ENCODE measurements at places on chromosomes 3 and 15.

DNA sequence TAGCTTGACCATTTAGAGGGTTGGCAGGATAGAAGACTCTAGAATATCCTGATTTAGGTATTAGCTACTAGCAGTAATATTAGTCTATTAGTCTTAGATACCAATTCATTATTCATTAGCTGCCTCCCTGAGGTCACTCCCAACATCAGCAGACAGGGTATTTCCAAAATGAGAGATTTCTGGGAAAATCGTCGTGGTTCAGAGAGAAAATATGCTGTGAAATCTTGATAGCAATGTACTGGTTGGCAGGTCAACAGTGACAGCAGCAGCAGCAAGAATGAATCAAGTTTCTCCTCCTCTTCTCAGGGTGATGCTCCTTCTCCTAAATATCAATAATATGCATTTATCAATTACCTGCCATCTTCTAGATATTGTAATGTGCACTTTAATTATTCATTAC is 41.3 kb upstream of the ROBO1 start:
- no peak for DNase-seq

DNA sequence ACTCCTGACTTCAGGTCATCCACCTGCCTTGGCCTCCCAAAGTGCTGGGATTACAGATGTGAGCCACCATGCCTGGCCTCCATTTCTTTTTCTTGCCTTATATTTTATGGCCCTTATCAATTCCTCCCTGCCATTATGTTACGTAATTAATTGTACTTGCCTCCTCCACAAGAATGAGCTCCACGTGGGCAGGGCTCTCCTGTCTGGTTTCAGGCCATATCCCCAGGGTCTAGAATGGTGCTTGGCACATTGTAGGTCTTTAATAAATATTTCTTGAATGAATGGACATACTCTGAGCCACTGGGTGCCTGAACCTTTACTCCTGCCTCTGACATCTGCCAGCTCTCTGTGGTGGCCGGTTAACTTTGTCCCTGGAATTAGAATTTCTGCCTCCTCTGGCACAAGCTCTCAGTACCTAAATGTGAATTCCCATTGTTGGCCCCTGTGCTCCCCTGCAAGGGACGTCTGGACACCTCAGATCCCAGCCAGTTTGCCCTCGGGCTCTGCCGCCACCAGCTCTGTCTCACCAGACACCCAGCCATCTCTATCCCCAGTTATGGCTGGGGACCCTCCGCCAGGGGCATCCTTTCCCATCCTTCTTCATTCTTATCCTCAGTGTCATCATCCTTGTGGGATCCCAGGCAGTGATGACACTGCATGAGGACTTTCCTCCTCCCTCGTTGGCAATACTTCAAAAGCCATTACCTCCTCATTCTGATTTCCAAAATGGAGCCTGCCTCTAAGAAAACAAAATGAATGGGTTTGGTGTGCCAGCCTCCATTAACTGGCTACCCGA is 165.6 kb upstream of the SMAD3 start:
- peak; percentile 6 for DNase-seq

DNA sequence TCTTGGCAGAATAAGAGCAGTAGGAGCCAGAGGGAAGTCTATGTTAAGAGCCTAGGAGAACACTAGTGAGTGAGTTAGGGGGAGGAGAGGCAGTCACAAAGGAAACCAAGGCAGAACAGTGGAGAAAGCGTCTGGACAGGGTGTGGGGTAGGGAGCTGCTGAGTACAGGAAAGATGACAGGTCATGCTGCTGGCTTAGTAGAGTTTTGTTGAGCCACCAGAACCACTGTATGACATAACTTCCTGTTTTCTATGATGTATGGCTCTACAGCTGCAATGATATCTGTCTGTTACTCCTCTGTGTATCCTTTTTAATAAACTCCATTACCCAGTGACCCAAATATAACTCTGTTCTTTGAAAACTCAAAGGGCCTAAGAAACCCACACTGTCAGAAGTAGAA is 10.6 kb upstream of the STT3B start:
- DNase-seq: peak; percentile 42

- no peak for DNase-seq
Measured at GRCh38 chr3:59730591-59730990, 680.8 kb upstream of the CFAP20DC start.

- no peak for DNase-seq
Measured at GRCh38 chr3:17091910-17092582, 207.3 kb downstream of the PLCL2 start.

DNA sequence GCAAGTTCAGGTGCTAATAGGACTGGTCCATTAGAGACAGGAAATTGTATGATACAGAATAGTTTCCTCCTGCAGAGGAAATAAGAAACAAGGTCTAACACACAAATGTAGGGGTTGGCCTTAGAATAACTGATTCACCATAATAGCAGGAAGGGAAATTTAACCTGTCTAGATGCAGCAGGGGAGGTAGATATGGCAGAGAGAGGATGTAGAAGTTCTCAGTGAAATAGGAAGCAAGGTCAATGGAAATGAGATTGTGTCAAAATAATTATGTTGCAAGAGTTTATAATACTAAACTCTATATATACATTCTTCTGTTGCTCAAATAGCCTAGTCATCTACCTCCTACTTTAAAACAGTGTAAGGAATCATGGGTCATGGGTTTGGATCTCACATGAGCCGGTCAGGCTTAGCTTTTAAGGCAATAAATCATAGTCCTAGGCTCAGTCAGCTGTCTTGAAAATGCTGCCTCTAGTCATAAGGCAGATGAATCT is 17.0 kb downstream of the BCL2A1 start:
- DNase-seq: no peak

- no peak for DNase-seq
Measured at GRCh38 chr3:133742351-133743091, 3.7 kb upstream of the TF start.

DNA sequence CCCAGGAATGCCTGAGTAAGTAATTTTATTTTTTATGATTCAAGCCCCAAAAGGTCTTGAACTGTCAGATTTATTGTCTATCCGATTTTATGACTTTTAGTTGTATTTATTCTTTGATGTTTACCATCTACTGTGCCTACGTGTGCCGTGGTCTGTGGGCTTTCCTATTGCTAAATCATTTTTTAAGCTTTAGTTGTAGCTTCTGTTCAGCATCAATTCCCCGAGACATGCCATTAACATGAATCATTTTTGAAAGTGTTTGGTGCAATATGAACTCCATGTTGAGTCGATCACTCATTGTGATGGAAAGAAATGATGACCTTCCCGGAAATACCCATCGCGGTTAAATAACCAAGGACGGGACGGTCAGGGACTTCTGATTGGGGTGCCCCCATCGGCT is 268.7 kb upstream of the THRB start:
- no peak for DNase-seq

DNA sequence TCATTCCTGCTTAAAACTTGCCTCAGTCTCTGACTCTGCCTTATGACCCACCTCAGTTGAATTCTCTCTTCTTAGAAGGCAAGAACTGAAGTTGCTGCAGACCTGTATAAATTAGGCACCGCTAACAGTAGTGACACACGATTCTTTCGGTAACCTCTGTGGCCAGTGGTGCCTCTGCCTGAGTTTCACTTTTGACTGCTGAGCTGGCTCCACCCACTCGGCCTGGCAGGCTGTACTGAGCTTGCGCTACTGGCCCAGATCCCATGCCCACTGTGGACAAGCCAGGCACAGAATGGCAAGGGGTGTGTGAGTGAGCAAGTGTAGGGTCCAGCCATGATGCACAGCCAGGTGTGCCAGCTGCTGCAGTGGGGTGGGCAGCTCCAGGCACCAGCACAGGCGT is 19.1 kb upstream of the EIF1B start:
- no peak for DNase-seq

- DNase-seq: no peak
Measured at GRCh38 chr3:136567599-136568188, 184.5 kb downstream of the STAG1 start.

DNA sequence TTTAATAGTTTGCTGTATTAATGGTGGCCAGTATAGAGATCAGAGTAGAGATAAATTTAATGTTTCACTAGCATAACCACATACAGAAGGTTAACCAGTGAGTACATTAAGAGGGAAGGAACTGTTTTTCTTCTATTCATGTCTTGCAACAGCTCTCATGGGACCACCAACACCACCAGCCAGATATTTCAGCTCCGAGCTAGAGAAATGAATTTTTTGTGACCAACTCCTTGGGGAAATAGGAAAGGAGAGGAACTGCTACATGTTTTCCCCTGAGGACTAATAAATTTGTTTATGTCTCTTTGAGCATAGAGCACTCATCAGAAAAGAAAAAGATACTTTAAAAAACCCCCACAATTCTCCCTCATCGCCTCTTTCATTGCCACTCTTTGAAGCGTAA is 247.5 kb downstream of the MBNL1 start:
- DNase-seq: no peak

- DNase-seq: no peak
Measured at GRCh38 chr15:63447017-63447676, 57.2 kb upstream of the USP3 start.

DNA sequence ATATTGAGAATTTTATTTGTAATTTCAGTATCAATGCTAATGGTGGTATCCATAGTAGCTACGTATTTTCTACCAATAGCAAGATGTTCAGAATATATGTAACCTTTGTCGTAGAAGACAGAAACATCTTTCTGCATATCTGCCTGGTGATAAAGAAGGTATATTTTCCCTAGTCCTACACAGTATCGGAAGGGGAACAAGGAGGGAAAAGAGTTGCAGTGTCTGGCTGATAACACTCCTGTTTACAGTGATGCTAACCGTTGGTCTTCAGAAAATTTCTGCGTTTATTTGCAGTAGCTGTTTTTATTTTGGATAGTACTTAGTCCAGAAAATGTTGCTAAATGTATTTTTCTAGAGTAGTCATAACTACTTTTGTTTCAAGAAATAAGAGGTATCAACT is 25.2 kb downstream of the TSC22D2 start:
- no peak for DNase-seq

DNA sequence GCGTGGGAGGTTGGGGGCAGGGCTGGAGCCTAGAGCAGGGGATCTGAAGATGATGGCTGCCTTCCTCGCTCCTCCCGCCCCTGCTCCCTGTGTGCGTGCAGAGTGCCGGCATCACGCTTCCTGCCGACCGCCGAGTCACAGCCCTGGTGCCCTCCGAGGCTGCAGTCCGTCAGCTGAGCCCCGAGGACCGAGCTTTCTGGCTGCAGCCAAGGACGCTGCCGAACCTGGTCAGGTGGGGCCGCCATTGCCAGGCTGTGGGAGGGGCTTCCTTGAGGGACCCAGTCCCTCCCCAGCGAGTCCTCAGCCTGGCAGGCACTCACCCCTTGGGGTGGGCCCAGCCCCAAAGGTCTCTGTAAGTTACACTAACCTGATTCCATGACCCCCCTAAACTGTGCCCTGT is 17.6 kb downstream of the STAB1 start:
- DNase-seq: no peak

GRCh38 chr3:33954956-33955355 is 156.5 kb downstream of the PDCD6IP start:
- no peak for DNase-seq

DNA sequence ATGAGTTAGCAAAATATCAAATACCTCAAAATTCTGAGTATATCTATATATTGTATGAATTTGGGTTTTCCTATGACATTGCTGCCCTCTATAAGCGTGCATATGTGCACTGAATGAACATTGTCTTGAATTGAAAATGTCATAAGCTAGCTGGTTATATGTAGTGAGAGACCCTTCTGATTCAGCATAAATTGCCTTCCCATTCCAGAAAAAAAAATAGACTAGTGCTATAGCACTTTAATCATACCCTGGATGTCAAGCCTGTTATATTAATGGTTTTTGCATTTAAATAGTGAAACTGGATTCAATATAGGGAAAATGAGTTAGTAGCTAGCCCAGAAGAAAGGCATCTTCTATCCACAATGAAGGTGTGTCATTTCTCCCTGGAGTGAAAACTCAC is 265.1 kb downstream of the TUSC7 start:
- no peak for DNase-seq

GRCh38 chr3:112350018-112350810 is 17.3 kb downstream of the CD200 start:
- no peak for DNase-seq

GRCh38 chr3:37217098-37217849 is 42.9 kb upstream of the LRRFIP2 start:
- DNase-seq: peak; percentile 19

DNA sequence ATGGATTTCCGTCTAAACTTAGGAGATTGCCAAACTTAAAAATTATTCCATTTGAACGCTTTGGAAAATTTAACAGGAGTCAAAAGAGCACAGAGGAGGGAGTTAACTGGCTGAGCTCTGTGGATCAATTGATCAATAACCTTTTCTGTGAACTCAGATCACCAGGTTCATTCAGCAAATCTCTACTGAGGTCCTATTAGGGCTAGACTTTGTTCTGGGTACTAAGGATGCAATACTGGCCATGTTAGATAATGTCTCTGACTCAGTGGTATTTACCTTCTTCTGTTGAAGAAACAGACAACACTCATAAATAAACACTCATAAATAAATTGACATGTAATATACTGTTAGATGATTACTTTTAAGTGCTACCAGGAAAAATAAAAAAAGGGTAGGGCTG is 323.4 kb upstream of the SUCLG2 start:
- DNase-seq: no peak

- DNase-seq: no peak
Measured at GRCh38 chr15:77737238-77738037, 104.7 kb upstream of the LINGO1 start.

All from CD4-positive, alpha-beta T cell treated with Interleukin-15 for 1 hour (primary cell).